Astrocyte (in vitro differentiated cells and primary cell): ENCODE measurements at places on chromosomes 2 and 18. TPM values are rescaled to one million over a fixed set of nuclear protein-coding genes. Genes with fewer than 3 reads are reported as not detected.

The GPR45 gene
- total RNA-seq, result 0.22 TPM in 1 of 2 replicates, not detected in the other

The ATP6V1B1 gene
- not detected in 2 replicates for total RNA-seq

The ADGRF3 gene
- total RNA-seq, result 0.16 and 0.17 TPM in 2 replicates

The ABCA12 gene
- 4.4 and 4.7 TPM in 2 replicates for total RNA-seq

The TCF23 gene
- total RNA-seq, result not detected in 2 replicates

The ZNF512 gene
- total RNA-seq, result 27.5 and 32.5 TPM in 2 replicates

The TIGD1 gene
- 6.5 and 6.7 TPM in 2 replicates for total RNA-seq

The MARS2 gene
- 8.2 and 8.6 TPM in 2 replicates for total RNA-seq

The C2orf78 gene
- total RNA-seq, result not detected in 2 replicates

The CELF4 gene
- 0.16 TPM in 1 of 2 replicates, not detected in the other for total RNA-seq

The PRKAG3 gene
- total RNA-seq, result not detected in 2 replicates

The CFAP53 gene
- 0.46 and 0.68 TPM in 2 replicates for total RNA-seq

The OR6B2 gene
- total RNA-seq, result not detected in 2 replicates

The ERBB4 gene
- total RNA-seq, result 0.72 and 1.2 TPM in 2 replicates

The ZNF385B gene
- 0.27 TPM in 1 of 2 replicates, not detected in the other for total RNA-seq

The SPR gene
- 23.6 TPM in 2 replicates for total RNA-seq

GRCh38 chr18:2590303-2590702, 18.9 kb downstream of the NDC80 start:
- no peaks in the 10 kb centered on the region for H3K27me3 ChIP-seq
- no peak overlapping the region for H3K27ac ChIP-seq
- no peak overlapping the region for H3K4me3 ChIP-seq
- H3K36me3 ChIP-seq, result peaks cover 7% of the 10 kb centered on the region
- no peaks in the 10 kb centered on the region for H3K4me1 ChIP-seq

- no peak for DNase-seq
- no peak overlapping the region for H3K4me3 ChIP-seq
- no peaks in the 10 kb centered on the region for H3K27me3 ChIP-seq
- H3K36me3 ChIP-seq, result no peaks in the 10 kb centered on the region
- H3K4me1 ChIP-seq, result peaks cover 6% of the 10 kb centered on the region
- no peak overlapping the region for H3K27ac ChIP-seq
Measured at GRCh38 chr2:99827296-99827999, 314.9 kb downstream of the AFF3 start.

- no peak overlapping the region for H3K27ac ChIP-seq
- peaks cover 15% of the 10 kb centered on the region for H3K36me3 ChIP-seq
- peaks cover 22% of the 10 kb centered on the region for H3K4me1 ChIP-seq
- H3K4me3 ChIP-seq, result no peak overlapping the region
- no peak for DNase-seq
Measured at GRCh38 chr2:230783101-230783500, 70.5 kb downstream of the CAB39 start.

GRCh38 chr2:161961061-161961460, 113.0 kb downstream of the DPP4 start:
- no peaks in the 10 kb centered on the region for H3K36me3 ChIP-seq
- H3K27me3 ChIP-seq, result no peaks in the 10 kb centered on the region
- H3K4me3 ChIP-seq, result no peak overlapping the region
- H3K27ac ChIP-seq, result no peak overlapping the region
- H3K4me1 ChIP-seq, result no peaks in the 10 kb centered on the region
- DNase-seq, result no peak

DNA sequence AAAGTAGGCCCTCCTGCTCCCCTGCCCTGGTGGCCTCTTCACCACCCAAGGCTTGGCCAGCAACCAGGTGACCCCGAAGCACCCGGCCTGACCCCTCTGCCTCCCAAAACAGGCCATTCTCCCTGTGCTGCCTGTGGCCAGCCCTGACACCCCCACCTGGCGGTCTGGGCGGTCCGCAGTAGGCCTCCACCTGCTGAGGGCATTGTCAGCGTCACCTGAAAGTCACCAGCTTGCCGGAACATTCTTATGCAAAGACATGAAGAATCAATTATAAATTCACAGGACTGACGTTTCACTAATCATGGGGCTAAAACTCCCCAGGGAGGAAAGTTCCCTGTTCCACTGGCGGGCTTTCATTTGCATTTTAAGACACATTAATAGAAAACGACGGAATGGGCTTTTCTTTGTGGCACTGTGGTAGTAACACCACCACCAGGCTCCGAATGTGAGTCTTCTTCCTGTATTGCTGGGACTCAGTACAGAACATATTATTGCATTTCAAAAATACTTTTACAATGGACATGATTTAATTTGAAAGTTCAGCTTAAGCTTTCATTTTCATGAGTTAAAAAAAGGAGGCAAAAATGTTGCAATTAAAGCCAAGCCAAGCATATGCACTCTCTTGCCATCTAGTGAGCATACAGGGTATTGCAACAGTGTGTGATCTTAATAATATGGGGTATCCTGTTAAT, 57.4 kb downstream of the ADI1 start:
- DNase-seq, result peak; percentile 16

DNA sequence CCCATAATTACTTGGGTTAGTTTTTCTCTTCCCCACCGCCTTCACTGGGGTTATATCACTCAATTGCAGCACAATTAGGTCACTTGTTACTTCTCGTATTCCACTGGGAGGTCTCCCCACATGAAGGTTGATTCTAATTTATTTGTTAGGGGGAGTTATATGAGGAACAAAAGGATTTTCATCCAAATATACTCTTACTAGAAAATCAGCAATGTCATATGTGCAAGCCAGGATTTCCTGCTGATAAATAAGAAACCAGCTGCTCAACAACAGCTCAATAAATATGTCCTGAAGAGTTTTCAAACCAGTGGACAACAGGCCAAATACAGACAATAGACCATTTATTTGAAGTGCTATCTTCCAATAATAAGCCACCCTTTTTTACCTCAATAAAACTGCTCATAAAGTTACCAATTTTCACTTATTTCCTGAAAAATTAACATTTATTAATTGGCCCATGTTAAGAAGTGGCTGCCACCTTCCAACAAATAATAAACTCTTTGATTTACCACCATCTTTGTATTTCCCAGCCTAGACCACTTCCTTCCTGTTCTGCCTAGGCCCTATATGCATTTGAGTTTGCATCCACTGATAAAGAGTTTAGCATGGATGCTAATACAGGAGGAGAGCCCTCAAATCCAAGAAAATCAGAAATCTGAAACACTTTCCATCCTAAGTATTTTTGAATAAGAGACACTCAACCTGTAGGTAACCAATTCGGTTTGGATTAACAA, 184.4 kb upstream of the SLC39A10 start:
- no peak overlapping the region for H3K27ac ChIP-seq
- no peak for DNase-seq
- no peaks in the 10 kb centered on the region for H3K4me1 ChIP-seq
- no peaks in the 10 kb centered on the region for H3K36me3 ChIP-seq
- H3K27me3 ChIP-seq, result no peaks in the 10 kb centered on the region
- H3K4me3 ChIP-seq, result no peak overlapping the region

DNA sequence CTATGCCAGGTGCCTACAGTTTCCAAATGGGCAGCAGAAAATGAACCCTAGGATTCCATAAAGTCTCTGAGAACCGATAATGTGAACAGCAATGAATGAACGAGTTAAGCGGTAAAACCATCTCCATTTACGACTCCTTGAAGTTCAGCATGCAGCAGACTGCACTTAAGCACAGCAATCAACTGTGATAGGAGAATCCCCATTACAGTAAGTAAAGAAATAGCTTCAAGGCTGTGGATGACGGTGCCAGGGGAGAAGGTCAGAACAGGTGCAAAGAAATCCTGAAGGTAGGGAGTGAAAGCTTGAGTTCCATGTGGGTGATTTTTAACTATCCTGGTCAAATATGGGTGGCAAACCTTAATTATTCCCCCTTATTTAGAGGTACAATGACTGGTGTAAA, 444.4 kb downstream of the NCKAP5 start:
- no peak overlapping the region for H3K27ac ChIP-seq
- no peak for DNase-seq
- H3K27me3 ChIP-seq, result no peaks in the 10 kb centered on the region
- no peaks in the 10 kb centered on the region for H3K36me3 ChIP-seq
- no peak overlapping the region for H3K4me3 ChIP-seq

GRCh38 chr2:8158711-8159110, 523.1 kb upstream of the ID2 start:
- H3K27me3 ChIP-seq, result no peaks in the 10 kb centered on the region
- H3K36me3 ChIP-seq, result no peaks in the 10 kb centered on the region

DNA sequence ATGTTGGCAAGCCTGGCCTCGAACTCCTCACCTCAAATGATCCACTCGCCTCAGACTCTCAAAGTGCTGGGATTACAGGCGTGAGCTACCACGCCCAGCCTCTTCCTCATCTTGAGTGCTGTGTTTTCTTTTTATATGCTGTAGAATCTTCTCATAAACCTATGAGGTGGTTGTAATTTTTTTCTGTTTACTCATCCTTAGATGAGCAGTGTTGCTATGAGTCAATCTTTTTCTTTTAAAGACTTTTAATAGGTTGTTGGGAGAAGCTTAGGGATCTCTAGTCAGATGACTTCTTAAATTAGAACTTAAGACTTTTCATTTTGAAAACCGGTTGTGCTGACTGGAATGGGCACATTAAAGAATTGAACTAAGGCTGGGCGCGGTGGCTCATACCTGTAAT, 8.7 kb upstream of the AAK1 start:
- no peaks in the 10 kb centered on the region for H3K27me3 ChIP-seq
- no peaks in the 10 kb centered on the region for H3K36me3 ChIP-seq
- peak overlapping the region; percentile 20 for H3K27ac ChIP-seq
- H3K4me3 ChIP-seq, result no peak overlapping the region

DNA sequence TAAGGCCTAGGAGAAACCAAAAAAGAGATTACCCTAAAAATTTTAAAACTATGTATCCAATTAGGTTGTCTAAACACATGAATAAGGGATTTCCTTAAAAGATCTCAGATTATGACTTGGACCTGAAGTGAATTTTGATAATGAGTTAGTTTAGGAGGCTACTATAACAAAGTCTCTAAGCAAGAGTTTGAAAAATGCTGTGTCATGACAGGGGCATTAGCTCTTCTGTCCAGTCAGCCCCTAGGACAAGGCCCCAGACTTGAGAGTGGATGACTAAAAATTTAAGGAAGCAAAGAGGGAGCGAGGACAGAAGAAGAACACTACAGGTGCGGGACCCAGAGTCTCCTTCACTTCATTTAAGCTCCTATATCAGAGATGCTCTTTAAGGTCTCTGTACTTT, 135.9 kb downstream of the DTNB start:
- no peaks in the 10 kb centered on the region for H3K27me3 ChIP-seq
- no peaks in the 10 kb centered on the region for H3K36me3 ChIP-seq
- H3K27ac ChIP-seq, result no peak overlapping the region
- no peak overlapping the region for H3K4me3 ChIP-seq
- H3K4me1 ChIP-seq, result no peaks in the 10 kb centered on the region
- DNase-seq, result no peak

DNA sequence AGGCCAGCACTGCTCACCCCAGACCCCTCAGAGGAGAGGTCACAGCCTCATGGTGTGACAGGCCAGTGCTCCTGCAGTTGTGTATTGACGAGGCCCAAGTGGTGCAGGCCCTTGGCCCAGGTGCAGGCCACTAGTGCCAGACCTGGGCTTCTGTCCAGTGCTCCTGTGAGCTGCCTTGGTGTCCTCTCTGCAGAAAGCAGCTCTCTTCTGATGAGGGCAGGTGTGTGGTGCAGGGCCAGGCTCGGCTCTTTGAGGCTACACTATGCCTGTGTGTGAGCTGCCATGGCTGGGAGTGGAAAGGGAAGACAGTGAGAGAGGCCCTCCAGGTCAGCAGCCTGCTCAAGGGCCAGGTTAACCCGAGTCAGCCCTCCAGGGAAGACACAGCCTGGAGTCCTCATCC, 17.1 kb downstream of the EHD3 start:
- H3K27me3 ChIP-seq, result no peaks in the 10 kb centered on the region
- no peak for DNase-seq
- peaks cover 8% of the 10 kb centered on the region for H3K36me3 ChIP-seq
- H3K4me1 ChIP-seq, result peaks cover 6% of the 10 kb centered on the region

DNA sequence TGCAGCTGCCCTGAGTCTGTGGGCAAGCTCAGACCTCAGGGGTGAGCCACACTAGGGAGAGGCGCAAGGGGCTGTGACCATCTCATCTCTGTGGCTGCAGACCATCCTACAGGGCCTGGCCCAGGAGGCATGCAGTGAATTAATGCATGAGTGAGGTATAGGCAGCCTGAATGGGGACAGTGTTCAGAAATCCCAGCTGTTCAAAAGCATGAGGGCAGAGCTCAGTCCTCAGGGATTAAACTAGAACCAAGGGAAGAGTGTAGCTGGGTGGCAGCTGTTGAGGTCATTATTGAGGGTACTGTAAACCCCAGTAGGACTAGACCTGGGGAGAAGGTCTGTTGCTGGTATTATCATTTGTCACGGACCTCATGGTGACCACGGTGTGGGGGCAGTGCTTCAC, 17.0 kb downstream of the TMEM177 start:
- H3K36me3 ChIP-seq, result no peaks in the 10 kb centered on the region
- peaks cover 13% of the 10 kb centered on the region for H3K4me1 ChIP-seq
- DNase-seq, result no peak

GRCh38 chr2:215664847-215665525, 229.1 kb upstream of the FN1 start:
- H3K27ac ChIP-seq, result peak overlapping the region; percentile 80
- no peaks in the 10 kb centered on the region for H3K36me3 ChIP-seq
- peak; percentile 97 for DNase-seq
- peaks cover 23% of the 10 kb centered on the region for H3K4me1 ChIP-seq
- H3K27me3 ChIP-seq, result no peaks in the 10 kb centered on the region

- DNase-seq, result no peak
- H3K27ac ChIP-seq, result no peak overlapping the region
- H3K4me3 ChIP-seq, result no peak overlapping the region
- H3K36me3 ChIP-seq, result no peaks in the 10 kb centered on the region
Measured at GRCh38 chr2:226678422-226678821, 121.2 kb downstream of the IRS1 start.

DNA sequence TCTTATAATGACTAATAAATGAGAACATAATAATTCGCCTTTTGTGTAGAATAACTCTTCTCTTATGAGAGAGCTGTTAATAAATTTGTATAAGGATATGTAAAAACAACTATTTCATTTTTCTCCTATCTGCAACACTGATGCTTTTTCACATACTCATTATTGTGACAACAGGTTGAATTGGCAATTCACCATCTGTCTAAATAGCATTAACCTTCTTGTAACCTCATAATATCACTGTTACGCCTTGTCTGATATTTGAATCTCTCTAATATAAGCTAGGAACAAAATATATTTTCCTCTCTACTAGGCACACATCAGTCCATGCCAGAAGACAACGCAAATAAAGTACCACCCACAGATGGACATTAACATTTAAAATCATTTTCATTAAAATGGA, 938.9 kb downstream of the CPS1 start:
- H3K27me3 ChIP-seq, result no peaks in the 10 kb centered on the region
- no peak for DNase-seq
- H3K36me3 ChIP-seq, result no peaks in the 10 kb centered on the region
- H3K27ac ChIP-seq, result no peak overlapping the region

GRCh38 chr2:66235428-66235827, 199.5 kb upstream of the MEIS1 start:
- H3K27me3 ChIP-seq, result no peaks in the 10 kb centered on the region
- H3K4me1 ChIP-seq, result no peaks in the 10 kb centered on the region
- H3K36me3 ChIP-seq, result no peaks in the 10 kb centered on the region
- H3K27ac ChIP-seq, result no peak overlapping the region
- no peak for DNase-seq
- no peak overlapping the region for H3K4me3 ChIP-seq

- peak within 1 kb of the TSS; percentile 59 for H3K4me3 ChIP-seq
- H3K27ac ChIP-seq, result peak within 1 kb of the TSS; percentile 61
- peak; percentile 48 for DNase-seq
- H3K36me3 ChIP-seq, result no peaks in the 10 kb centered on the region
- H3K4me1 ChIP-seq, result peaks cover 8% of the 10 kb centered on the region
- no peaks in the 10 kb centered on the region for H3K27me3 ChIP-seq
Measured at GRCh38 chr2:240997856-240998705, at the start of gene SNED1. Gene SNED1 (plus strand): TSS chr2:240998618. CDS start chr2:240998838, 220 bp downstream.

GRCh38 chr18:55106466-55106865, 147.2 kb upstream of the CCDC68 start:
- H3K4me1 ChIP-seq, result peaks cover 18% of the 10 kb centered on the region
- no peaks in the 10 kb centered on the region for H3K27me3 ChIP-seq
- DNase-seq, result no peak
- H3K27ac ChIP-seq, result no peak overlapping the region
